ENCODE measurements at places on chromosomes 6 and 20.

GRCh38 chr6:140264431-140264830, 890.0 kb upstream of the CITED2 start:
- DNase-seq = no peak

DNA sequence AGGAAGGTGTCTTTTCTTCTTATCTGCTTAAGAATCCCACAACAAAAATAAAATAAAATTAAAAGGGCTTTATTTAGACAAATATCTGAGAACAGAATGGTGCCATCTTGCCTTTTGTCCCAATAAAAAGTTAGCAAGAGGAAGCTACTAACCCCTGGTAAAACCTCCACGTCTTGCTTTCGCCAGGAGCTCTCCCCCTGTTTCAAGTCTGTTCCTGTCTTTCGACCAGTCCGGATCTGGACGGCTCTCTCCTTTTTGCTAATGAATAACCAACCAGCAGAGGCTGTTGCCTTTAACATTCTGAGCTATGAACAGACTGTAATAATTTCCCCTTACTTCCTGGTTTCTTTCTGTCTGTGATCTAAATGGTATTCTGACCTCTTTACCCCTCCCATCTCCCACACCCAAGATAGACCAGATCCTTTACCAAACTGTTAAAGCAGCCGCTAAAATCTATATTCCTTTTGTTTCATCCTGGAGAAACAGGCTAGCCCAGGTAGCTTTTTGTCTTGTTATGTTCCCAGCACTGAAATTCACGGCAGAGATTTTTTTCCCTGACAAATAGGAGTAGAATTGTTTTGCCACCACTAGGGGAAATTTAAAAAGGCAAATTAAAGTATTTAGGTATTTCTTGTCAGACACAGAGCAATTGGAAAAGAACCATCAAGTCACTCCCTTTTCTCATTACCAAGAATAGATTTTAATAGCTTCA, at the start of gene FRK:
Gene FRK (minus strand): TSS at position 320 of the 712 bp plus-strand sequence. CDS start 580 bp downstream, outside the sequence.
- no peak for DNase-seq

- DNase-seq = no peak
Observed at GRCh38 chr6:17218023-17218748, 63.0 kb upstream of the RBM24 start.

DNA sequence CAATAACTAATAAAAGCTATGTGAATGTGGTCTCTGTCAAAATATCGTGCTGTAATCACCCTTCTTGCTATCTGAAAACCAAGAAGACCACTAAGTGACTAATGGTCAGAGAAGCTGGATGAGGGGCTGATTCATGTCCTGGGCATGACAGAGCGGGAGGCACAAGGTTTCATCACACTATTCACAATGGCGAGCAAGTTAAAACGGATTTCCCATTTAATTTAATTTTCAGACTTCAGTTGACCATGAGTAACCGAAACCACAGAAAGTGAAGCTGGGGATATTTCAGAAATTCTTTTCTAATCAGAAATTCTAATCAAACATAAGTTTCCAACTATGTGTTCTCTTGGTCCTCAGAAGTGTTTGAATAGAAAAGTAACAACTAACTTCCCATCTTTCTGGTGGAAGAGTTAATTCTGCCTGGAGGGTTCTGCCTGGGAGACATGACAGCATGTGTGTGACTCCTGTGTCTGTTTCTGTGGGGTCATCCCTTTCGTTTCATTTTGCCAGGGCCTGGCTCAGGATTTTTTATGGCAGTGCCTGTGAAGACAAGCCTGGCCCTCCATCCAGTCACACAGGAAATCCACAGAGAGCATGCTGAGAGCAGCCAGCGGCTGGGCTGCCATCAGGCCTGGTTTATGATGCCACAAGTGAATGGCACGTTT, 98.9 kb downstream of the FAM120B start:
- DNase-seq = no peak

DNA sequence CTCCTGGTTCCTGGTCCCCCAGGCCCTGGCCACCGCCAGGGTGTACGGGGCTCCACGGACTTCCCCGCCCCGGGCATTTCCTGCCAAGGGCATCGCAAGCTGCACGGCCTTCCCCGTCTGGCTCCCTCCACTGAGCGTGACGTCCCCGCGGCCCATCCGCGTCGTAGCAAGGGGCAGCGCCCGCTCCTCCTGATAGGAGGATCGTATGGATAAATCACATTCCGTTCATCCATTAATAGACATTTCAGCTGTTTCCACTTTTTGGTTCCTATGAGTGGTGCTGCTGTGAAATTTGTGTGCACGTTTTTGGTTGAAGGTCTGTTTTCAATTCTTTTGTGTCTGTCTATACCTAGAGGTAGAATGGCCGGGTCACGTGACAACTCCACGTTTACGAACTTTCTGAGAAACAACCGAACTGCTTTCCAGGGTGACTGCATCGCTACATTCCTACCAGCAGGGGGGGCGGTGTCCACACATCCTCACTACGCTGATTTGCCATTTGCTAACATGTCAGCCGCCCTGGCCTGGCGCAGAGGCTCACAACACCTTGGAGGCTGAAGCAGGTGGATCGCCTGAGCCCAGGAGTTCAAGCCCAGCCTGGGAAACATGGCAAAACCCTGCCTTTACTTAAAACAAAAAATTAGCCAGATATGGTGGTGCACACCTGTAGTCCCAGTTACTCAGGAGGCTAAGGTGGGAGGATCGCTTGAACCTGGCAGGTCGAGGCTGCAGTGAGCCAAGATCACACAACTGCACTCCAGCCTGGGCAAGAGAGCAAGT, 37.7 kb downstream of the KCNQ2 start:
- DNase-seq = peak; percentile 60

- DNase-seq = no peak
Observed at GRCh38 chr20:59580991-59581401, 23.3 kb upstream of the PHACTR3 start.

DNA sequence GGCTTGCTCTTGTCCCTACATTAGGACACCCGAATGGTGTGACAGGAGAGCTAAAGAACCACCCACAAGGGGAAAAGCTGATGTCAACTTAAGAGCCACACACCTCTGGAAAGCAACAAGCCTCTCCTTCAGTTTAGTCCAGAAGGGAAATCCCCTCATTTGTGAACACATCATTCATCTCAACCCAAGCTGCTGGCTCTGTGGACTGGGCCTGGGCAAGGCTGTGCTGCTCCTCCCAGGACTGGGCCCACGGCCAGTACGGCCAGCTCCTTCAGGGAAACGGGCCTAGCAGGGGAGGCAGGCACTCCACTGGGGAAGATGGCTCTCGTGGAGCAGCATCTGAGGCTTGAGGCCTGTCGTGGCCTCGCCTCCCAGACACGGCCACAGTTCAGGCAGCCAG, 12.8 kb upstream of the SLC4A11 start:
- no peak for DNase-seq

DNA sequence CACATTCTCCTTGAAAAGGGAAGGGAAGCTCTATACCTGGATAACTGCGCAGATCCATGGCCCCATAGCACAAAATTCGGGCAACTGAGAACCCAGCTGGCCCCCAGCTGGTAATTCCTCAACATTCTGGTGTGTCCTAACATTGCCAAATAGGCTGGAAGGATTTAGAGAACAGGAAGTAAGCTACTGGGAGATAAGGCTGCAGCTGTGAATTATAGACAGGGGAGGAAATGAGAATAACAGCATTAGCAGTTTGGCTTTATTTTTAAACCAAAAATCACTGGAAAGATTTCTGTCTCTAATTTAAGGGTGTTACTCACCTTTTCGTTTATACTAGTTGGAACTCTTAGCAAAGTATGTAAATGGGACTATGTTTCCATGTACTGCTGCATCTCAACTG, 97.2 kb downstream of the TULP4 start:
- no peak for DNase-seq

DNA sequence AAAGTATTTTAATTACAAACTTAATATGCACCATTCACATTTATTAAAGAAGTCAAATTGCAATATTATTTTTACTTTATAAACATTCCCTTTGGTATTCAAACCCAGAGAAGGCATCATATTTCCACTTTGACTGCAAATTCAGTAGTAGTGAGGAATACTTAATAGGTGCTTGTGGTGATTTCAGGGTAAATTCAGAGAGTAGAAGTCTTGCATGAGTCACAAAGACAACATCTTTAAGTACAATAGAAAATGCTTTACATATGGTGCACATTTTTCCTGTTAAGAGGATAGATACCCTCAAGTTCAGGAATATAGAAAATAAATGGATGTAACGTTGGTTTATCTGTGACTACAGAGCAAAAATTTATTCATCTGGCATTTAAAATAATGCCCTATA, 390.2 kb downstream of the TENT5A start:
- DNase-seq = no peak

GRCh38 chr6:100203400-100203799, 209.4 kb upstream of the MCHR2 start:
- no peak for DNase-seq

DNA sequence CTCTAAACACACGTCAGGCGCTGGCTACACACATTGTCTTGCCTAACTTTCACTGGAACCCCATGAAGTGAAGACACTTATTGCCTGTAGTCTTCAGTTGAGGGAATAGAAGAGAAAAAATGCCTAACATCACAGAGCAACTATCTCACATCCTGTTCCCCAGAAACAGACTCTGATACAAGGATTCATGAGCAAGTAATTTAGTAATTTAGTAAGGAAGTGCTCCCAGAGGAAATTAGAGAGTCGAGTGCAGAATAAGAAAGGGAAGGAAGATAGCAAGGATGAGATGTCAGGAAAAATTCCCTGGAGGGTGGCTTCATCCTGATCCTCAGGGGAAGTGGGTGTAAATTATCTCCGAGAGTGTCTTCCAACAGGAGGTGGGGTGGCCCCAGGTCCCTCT, 104.0 kb downstream of the FOXA2 start:
- no peak for DNase-seq
